Dermis blood vessel endothelial cell (primary cell): ENCODE measurements at places on chromosomes 6 and 20. TPM values are rescaled to one million over a fixed set of nuclear protein-coding genes. Genes with fewer than 3 reads are reported as not detected.

The TINAG gene
- total RNA-seq, result not detected in 2 replicates

The MROH8 gene
- total RNA-seq, result 0.74 and 1.5 TPM in 2 replicates

The CRISP3 gene
- total RNA-seq, result not detected in 2 replicates

The CUL7 gene
- 38.9 and 39.5 TPM in 2 replicates for total RNA-seq

The EXOC2 gene
- total RNA-seq, result 57.3 and 62.9 TPM in 2 replicates

The AHI1 gene
- 11.8 and 14.1 TPM in 2 replicates for total RNA-seq

The NR2E1 gene
- total RNA-seq, result not detected in 2 replicates

The PBOV1 gene
- not detected in 2 replicates for total RNA-seq

The UNC5CL gene
- 0.14 and 0.17 TPM in 2 replicates for total RNA-seq

The INSM1 gene
- total RNA-seq, result not detected in 2 replicates

The CALHM6 gene
- total RNA-seq, result 0.33 and 0.85 TPM in 2 replicates

The SOX18 gene
- 82.5 and 123 TPM in 2 replicates for total RNA-seq

The COL9A3 gene
- total RNA-seq, result 1.3 and 1.9 TPM in 2 replicates

The VNN1 gene
- not detected in 2 replicates for total RNA-seq

The ZNF391 gene
- total RNA-seq, result 1.1 and 1.4 TPM in 2 replicates

The TSPO2 gene
- total RNA-seq, result not detected in 2 replicates

The TBP gene
- 7.8 and 9.9 TPM in 2 replicates for total RNA-seq

The OXT gene
- total RNA-seq, result not detected in 2 replicates

The TRIM10 gene
- not detected in 2 replicates for total RNA-seq

The ATAT1 gene
- total RNA-seq, result 3.4 and 3.7 TPM in 2 replicates

The UBE2J1 gene
- 48.2 and 65.5 TPM in 2 replicates for total RNA-seq

The VPS16 gene
- total RNA-seq, result 51.6 and 52.4 TPM in 2 replicates

The OTOR gene
- total RNA-seq, result not detected in 2 replicates

The RTF2 gene
- 93.9 and 98.7 TPM in 2 replicates for total RNA-seq

The CDSN gene
- not detected in 2 replicates for total RNA-seq

The MDC1 gene
- total RNA-seq, result 6.3 and 12.5 TPM in 2 replicates

The TREML2 gene
- total RNA-seq, result not detected in 2 replicates

The WFDC2 gene
- not detected in 2 replicates for total RNA-seq

The COL10A1 gene
- total RNA-seq, result not detected in 2 replicates

The VSX1 gene
- total RNA-seq, result not detected in 2 replicates

The STMND1 gene
- total RNA-seq, result not detected in 2 replicates
